ENCODE measurements at places on chromosomes 6 and 20.

- DNase-seq = no peak
Measured at GRCh38 chr6:149950423-149950822, 8.6 kb downstream of the ULBP2 start.

- no peak for DNase-seq
Measured at GRCh38 chr6:101396548-101397173, 3.2 kb downstream of the GRIK2 start.

DNA sequence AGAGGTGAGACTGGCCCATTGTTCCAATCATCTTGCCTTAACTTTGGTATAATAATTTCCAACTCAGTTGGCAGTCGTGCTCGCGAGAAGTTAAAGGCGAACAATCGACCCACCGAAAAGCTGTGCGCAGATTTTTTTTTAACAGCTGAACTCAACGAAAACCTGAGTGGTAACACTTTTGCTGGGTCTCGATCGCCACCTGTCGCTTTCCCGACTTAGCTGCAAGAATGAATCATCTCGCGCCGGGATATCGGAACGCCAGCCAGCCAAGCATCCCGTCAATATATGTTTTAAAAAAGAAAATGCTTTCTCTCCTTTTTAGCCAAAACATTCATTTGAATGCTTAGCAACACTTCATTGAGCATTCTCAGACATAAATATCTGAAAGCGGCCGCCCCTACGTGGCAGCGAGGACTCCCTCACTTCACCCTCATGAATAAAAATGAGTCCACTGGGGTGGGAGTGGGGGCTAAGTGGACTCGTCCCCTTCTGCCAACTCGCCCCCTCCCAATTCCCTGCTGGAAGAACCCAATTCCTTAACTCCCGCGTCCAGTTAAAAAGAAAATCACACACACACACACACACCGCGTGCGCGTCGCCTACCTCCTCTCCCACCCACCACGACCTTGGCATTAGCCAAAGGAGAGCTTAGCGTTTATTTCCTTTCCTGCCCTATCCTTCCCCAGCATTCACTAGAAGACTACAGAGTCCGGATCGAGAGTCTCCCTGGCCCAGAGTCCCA is 1.5 kb downstream of the COL12A1 start:
- DNase-seq = no peak

DNA sequence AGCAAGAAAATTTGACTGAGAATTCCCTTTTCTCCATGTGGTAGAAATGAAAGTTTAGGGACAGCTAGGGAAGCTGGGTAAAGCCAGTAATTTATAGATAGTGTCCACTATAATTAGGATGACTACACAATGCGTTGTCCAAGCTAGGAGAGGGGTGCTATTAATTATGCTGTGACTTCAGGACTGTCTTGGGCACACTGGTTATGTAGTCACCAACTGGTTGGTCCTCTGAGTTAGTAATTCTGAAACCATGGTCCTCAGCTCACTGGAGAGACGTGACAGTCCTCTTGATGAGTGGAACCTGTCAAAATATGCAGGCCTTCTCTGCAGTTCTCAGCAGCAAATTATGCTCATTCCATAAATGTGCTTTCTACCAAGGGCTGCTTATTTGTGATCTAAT is 94.6 kb upstream of the ENPP5 start:
- no peak for DNase-seq

- DNase-seq = no peak
Measured at GRCh38 chr6:31945507-31946369, at the start of gene CFB. Gene CFB, plus strand, starts transcription at chr6:31946095. Its CDS starts 127 bp downstream, at chr6:31946222.

- no peak for DNase-seq
Measured at GRCh38 chr6:146426516-146426915, 117.1 kb upstream of the RAB32 start.

- DNase-seq = no peak
Measured at GRCh38 chr20:56428410-56428809, 16.4 kb downstream of the CASS4 start.

GRCh38 chr20:8790442-8791074 is 278.3 kb upstream of the PLCB4 start:
- DNase-seq = no peak

DNA sequence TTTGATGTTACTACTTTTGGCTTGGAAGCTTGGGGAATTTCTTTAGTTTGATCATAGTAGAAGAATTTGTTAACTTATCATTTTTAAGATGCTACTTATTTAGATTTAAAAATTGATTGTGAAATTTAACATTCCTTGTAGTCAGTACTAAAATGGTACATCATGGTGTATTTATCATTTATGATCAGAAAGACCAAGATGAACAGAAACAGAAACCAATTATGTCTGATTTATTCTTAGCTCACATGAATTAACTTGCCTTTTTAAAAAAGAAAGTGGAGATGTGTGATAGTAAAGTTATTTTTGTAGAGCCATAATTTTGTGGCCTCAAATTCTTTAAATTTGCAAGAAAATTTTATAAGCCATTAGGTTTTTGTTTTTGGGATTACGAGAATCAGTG is 77.6 kb downstream of the LIN28B start:
- no peak for DNase-seq

- DNase-seq = no peak
Measured at GRCh38 chr6:78580923-78581322, 286.4 kb upstream of the IRAK1BP1 start.
